ENCODE measurements at places on chromosomes 4 and X. TPM values are rescaled to one million over a fixed set of nuclear protein-coding genes. Genes with fewer than 3 reads are reported as not detected.

AKAP14 gene
- not detected for total RNA-seq

REELD1 gene
- not detected for total RNA-seq

KIF4A gene
- total RNA-seq, result 31.4 TPM

DHRSX gene
- 22.2 TPM for total RNA-seq

NSUN7 gene
- under 0.01 TPM for total RNA-seq

F8A3 gene
- total RNA-seq, result 0.93 TPM

MCF2 gene
- total RNA-seq, result not detected

XPNPEP2 gene
- not detected for total RNA-seq

IL1RAPL2 gene
- not detected for total RNA-seq

GBA3 gene
- total RNA-seq, result not detected

SLC2A9 gene
- total RNA-seq, result 0.86 TPM

EXOC1L gene
- total RNA-seq, result not detected

ADRA2C gene
- not detected for total RNA-seq

TMEM271 gene
- total RNA-seq, result not detected

GLRA3 gene
- not detected for total RNA-seq

GDPD2 gene
- total RNA-seq, result not detected

SPIN2A gene
- 0.14 TPM for total RNA-seq

LNX1 gene
- 1.8 TPM for total RNA-seq

MAGEE1 gene
- 1.5 TPM for total RNA-seq

PPP4R3C gene
- not detected for total RNA-seq
